Stimulated activated CD4-positive, alpha-beta T cell treated with anti-CD3 and anti-CD28 coated beads, Interleukin-15, amount 100 ng/mL, for 1 hour (primary cell): ENCODE measurements at places on chromosomes 4 and X.

DNA sequence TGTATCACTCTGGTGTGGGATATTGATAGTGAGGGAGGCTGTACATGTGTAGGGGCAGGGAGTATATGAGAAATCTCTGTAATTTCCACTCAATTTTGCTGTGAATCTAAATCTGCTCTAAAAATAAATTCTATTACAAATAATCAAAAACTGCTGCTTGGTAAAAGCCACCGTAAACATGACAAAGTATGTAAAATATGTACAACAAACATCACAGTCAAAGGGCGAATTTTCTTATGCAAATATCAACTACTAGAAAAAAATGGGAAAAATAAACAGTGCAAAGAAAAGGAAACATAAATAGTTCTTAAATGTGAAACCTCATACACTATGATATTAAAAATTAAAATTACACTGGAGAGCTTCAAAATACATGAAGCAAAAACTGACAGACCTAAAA lies 105.1 kb upstream of the DCLK2 start:
- DNase-seq = no peak

DNA sequence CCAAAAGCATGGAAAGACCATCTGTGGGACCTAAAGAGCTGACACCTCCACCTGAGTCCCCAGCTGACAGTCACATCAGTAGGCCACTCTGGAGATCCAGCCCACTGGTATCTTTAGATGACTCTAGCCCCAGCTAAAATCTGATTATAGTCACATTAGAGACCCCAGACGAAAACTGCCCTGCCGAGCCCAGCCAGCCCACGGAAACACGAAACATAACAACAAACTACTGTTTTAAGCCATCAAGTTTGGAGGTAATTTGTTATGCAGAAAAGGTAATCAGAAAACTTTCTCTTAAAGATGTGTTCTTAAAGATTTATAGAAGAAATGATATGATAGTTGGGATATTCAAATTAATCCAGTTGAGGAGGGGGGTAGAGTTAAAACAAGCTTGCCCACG lies 175.7 kb downstream of the DHX15 start:
- no peak for DNase-seq

GRCh38 chr4:145822181-145822580 lies 116.4 kb downstream of the ZNF827 start:
- DNase-seq = no peak

GRCh38 chr4:1226144-1226481 lies 22.8 kb downstream of the CTBP1 start:
- no peak for DNase-seq

DNA sequence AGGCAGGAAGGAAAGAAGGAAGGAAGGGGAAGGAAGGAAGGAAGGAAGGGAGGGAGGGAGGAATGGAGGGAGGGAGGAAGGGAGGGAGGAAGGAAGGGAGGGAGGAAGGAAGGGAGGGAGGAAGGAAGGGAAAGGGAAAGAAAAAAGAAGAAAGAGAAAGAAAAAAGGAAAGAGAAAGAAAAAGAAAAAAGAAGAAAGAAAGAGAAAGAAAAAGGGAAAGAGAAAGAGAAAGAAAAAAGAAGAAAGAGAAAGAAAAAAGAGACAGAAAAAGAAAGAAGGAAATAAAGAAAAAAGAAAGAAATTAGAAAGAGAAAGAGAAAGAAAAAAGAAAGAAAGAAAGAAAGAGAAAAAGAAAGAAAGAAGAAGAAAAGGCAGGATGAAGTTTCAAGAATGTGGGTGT lies 15.0 kb upstream of the NHSL2 start:
- no peak for DNase-seq

DNA sequence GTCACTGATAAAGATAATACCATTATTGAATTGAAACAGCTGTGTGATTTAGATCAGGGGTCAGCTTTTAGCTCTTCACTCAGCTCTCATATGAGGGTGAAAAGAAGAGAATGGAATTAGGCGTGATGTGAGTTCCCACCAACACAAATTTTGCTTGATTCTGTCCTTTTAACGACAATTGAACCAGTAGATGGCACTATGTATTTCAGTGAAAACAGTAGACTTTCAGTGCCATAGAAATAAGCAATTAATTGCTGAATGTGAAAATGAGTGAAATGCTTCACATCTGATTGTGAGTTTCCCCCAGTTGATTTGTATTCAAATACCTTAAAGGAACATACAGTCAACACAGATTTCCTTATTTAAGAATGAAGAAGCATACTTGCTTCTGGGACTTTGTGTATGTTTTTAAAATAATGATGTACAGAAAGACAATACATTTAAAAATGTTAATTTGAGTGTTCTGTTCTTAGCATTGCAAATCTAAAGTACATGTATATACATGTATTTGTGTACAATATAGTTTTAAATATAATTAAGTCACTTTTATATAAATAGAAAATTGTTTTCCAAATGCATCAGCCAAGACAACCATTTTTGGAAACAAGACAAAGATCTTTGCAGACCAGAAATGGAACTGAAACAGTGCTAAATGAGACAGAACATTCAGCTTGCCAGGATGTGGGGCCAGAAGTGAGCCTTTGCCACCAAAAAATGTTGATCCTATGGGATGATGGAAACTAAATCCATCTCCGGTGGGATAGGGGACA lies 178.8 kb downstream of the SNCA start:
- no peak for DNase-seq

DNA sequence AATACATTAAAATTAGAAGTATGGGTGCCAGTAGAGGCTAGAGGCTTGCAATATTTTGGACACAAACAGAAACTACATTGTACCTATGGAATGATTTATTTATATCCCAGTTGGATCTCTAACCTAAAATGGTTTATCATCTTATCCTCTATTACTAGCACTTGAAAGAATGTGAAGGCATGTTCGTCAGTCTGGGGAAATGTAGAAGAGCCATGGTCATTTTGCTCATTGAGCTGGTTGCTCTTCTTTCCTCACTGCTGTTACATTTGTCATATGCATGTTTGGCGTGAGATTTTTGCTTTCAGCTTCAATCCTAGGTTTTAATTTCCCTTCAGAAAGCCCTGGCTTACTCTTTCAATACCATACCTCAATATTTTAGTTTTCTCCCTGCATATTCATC lies 82.4 kb upstream of the MYOZ2 start:
- DNase-seq = no peak

GRCh38 chrX:46328133-46328532 lies 217.1 kb downstream of the ZNF674 start:
- DNase-seq = no peak

GRCh38 chr4:46387956-46388355 lies 2.0 kb downstream of the GABRA2 start:
- DNase-seq = no peak

DNA sequence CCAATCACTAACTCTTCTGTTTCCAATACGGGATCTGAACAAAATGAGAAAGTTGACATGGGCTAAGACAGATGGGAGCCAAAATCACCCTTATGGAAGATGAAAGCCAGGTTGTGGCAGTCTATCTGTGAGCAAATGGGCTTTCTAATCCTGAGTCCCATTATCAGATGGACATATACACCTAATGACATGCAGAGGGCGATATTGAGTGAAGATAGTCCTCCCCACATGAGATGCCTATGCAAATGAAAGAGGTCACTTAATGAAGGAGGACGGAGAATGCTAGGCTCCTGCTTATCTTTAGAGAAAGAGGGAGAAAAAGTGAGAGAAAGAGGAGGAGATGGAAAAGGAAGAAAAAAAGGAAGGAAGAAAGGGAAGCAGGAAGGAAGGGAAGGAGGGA lies 547.5 kb downstream of the NLGN4X start:
- DNase-seq = no peak

DNA sequence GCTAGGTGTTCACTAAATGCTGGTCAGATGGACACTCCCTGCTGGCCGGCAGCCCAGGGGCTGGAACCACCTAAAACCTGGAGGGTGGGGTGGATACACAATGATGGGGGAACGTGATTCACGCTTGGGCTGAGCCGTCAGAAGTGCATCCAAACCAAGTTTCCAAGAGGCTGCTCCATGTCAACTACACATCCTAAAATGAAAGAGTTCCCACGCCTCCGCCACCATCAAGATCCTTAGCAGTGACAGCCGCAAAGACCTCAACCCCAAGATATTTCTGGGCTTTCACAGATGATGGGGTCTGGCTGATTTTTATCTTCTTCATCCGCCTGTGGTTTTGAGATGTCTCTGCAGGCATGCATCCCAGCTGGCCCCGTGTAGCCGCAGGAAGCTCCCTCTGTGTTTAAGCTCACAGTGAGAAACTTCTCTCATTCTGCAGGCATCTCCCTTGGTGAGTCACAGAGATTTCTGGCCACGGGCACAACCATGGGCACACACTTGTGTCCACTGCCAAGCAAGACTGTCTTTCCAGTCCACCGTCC lies 84.4 kb downstream of the HTRA3 start:
- DNase-seq = no peak

DNA sequence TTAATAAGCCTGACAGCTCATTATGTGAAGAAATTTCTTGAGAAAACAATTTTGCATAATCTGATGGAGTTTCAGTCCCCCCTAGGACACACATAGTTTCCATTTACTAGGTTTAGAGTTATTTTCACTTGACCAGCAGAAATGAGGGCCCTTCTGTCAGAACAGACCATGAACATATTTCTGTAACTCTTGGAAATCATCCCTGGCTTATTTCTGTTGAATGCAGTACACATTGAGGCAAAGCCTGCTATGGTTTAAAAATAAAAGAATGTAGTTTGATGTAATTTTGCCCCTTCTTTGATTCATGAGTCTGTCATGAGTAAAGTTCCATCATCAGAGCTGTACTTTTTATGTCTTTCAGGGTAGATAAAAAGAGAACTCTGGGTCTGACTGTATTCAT lies 104.6 kb upstream of the ETNPPL start:
- DNase-seq = no peak

DNA sequence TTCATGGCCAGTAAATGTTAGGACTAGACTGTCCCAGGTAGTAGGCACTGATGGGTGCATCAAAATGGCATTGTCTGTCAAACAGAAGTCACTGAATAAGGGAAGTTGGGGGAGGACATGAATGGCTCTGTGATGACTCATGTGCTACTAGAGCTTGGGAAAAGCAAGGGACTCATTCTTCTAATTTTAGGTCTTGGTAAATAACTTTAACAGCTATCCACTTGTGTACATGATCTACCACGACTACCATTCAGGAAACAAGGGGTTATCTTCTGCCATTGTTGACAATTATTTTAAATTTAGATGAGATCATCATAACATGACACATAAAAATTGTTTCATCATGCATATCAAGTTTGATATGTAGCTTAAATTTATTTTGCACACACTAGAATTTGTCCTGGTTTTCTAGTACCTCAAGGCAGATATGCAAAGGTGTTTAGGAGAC lies 6.3 kb downstream of the AREG start:
- no peak for DNase-seq

DNA sequence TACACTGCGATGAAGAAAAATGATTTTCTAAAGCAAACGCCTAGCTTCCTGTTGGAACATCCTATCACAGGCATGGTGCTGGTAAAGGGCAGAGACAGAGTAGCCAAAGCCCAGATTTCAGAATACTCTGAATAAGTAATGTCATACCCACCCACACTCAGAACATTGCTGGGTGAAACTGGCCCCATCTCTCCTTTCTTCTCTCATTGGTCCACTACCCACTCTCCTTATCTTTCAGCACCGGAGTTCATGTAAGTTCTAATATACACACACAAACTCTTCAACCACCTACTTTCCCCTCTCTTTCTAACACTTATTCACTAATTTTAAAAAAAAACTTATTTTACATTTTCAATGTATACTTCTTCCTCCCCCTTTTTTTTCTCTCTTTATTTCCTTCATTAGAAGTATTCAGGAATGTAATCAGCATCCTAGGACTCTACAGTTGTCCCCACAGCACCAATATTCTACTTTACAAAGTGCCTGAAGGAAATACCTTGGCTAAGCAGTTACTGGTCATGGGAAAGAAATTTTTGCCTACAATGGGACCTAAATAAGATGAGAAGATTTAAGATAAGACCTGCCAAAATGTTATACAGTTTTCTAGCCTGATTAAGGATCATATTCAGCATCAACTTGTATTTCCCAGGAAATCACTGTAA lies 63.0 kb downstream of the SEC24D start:
- DNase-seq = no peak

- DNase-seq = no peak
Observed at GRCh38 chr4:16237715-16238114, 11.4 kb upstream of the TAPT1 start.

- no peak for DNase-seq
Observed at GRCh38 chr4:88630756-88631155, 38.5 kb downstream of the HERC3 start.

DNA sequence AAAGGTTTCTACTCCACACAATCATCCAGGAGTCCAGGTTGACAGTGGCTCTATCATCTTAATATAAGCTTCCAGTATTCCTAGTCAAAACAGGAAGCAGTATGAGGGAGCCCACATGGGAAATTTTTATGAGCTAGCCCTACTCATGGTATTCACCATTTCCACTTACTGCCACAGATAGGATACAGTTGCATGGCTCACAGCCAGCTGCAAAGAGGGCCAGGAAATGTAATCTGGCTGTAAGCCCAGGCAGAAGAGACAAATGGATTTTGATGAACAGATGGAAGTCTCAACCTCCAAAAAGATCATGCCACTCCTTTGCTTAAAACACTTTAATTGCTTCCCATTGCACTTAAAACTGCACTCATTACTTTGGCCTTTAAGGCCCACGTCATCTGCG lies 150.6 kb downstream of the ADAMTS3 start:
- DNase-seq = no peak

GRCh38 chr4:141540643-141541042 lies 95.7 kb upstream of the IL15 start:
- DNase-seq = no peak

GRCh38 chrX:72046447-72046846 lies 85.3 kb downstream of the RTL5 start:
- no peak for DNase-seq

GRCh38 chrX:116618546-116618945 lies 155.8 kb upstream of the CT83 start:
- no peak for DNase-seq

GRCh38 chr4:182862141-182862875 lies 54.9 kb downstream of the DCTD start:
- no peak for DNase-seq

DNA sequence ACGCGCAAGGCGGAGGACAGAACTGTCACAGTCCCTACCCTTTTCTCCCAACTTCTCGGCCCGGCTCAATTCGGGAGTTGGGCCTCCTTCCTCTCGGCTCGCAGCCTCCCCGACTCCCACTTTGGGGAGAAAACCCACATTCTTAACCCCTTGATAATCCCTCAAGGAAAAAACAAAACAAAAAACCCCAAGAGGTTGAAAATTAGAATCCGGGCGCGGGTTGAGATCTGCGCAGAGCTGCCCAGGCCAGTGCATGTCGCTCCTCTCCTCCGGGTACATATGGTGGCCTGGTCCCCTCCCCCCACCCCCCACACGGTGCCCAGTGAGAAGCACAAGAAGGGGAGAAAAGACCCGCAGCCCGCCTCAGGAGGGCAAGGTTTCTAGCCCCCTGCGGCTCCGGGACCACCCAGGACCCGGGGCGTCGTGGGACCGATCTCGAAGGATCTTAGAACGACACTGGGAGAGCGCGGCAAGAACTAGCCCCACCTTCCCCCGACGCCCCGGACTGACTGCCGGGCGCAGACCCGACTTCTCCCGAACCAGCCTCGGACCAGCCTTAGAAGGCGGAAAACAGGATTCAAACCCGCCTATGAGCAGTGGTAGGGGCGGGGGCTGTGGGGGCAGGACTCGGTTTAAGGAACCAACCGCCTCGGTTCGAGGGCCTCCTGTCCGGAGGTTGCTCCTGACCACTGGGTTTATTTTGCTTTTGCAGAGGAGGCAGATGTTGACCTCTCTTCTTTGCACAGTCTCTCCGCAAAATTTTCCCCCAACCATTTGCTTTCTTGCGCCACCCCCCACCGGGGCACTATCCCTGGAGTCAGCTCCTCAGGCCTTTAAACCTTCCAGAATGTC lies 2.5 kb upstream of the PDGFRA start:
- no peak for DNase-seq
